GM12892 (cell line): ENCODE measurements at places on chromosomes 5 and 9.

DNA sequence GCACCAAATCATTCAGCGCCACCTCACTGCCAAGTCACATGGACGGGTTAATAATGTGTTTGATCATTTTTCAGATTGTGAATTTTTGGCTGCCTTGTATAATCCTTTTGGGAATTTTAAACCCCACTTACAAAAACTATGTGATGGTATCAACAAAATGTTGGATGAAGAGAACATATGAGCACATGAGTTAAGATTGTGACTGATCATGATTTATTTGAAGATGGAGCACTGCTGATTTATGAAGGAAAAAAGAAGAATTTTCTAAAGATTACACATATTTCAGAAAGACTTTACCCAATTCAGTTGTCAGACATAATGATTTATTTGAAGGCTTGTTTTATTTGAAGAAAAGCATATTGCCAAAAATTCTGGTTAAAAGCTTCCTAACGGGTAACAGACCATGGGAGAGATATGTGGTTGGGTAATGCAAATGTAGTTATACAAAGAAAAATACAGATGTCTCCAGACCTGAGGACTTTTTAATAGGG lies 37.4 kb downstream of the TNFAIP8 start:
- no peak for DNase-seq

DNA sequence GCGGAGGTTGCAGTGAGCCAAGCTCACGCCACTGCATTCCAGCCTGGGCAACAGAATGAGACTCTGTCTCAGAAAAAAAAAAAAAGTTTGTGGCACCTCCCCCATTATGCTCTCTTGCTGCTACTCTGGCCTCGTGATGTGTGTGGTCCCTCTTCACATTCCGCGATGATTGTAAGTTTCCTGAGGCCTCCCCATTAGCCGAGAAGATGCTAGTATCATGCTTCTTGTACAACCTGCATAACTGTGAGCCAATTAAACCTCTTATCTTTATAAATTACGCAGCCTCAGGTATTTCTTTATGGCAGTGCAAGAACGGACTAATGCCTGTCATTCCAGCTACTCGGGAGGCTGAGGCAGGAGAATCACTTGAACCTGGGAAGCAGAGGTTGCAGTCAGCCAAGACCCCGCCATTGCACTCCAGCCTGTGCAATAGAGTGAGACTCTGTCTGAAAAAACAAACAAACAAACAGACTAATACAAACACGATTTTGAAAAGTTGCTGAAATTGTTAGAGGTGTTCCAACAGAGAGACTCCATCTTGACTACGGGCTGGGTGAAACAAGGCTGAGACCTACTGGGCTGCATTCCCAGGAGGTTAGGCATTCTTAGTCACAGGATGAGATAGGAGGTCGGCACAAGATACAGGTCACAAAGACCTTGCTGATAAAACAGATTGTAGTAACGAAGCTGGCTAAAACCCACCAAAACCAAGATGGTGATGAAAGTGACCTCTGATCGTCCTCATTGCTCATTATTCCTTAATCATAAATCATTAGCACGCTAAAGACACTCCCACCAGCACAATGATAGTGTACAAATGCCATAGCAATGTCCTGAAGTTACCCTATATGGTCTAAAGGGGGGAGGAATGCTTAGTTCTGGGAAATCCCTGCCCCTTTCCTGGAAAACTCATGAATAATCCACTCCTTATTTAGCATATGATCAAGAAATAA lies 8.3 kb upstream of the AFF4 start:
- DNase-seq: no peak

GRCh38 chr9:126614455-126615244 lies 922 bp downstream of the LMX1B start:
- peak; percentile 27 for DNase-seq

DNA sequence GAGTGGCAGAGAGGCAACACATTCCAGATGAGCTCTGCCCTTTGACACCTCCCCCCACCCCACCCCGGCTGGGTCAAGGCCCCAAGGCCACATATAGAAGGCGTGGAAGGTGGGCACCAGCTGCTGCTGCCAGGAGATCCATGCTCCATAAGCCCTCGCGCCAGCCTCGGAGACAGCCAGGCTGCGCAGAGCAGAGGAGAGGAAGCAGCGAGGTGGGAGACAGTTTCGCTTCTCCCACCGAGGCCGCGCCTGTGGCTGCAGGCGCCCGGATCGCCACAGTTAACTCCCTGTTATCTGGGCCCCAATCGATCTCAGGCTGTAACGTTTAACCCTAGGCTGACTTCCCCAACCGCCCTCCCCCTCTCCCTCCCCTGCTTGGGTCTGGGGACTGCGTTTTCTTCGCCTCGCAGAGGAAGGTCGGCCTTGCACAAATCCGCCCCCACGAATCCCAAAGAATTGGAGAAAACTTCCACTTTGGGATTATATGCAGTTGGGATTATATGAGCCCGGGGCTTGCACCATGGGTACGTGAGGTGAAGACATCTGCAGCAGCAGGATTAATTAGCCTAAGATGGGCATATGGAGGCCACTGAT lies 1.1 kb upstream of the CXXC5 start:
- no peak for DNase-seq

DNA sequence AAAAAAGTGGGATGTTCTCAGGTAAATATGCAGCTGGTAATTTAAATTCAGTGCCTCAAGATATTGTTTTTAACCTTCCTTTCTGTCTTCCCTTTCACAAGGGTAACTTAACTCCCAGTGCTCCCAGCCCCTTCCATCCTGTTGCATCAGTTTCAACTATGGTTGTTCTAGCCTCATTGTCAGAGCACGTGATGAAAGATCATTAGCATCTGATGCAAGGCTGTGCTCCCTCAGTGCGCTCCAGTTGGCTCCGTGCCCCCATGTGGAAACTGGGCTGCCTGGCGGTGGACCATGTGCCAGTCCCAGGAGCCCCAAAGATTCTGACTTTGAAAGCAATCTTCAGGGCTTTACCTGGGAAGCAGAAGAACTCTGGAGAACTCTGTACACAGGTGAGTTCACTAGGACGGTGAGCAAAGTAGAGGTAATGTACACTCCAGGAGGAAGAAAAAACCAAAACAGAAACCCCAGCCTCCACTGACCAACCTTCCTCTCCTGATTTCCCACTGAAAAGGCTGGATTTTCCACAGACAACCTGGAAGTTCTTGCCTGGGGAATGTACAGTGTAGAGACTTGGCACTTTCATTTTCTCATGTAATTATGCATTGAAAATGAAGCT lies 96.9 kb downstream of the SLC1A3 start:
- no peak for DNase-seq
